Activated CD4-positive, CD25-positive, alpha-beta regulatory T cell treated with anti-CD3 and anti-CD28 coated beads, Interleukin-2, amount 50 U/mL, for 24 hours (primary cell): ENCODE measurements at places on chromosomes 16 and 17.

DNA sequence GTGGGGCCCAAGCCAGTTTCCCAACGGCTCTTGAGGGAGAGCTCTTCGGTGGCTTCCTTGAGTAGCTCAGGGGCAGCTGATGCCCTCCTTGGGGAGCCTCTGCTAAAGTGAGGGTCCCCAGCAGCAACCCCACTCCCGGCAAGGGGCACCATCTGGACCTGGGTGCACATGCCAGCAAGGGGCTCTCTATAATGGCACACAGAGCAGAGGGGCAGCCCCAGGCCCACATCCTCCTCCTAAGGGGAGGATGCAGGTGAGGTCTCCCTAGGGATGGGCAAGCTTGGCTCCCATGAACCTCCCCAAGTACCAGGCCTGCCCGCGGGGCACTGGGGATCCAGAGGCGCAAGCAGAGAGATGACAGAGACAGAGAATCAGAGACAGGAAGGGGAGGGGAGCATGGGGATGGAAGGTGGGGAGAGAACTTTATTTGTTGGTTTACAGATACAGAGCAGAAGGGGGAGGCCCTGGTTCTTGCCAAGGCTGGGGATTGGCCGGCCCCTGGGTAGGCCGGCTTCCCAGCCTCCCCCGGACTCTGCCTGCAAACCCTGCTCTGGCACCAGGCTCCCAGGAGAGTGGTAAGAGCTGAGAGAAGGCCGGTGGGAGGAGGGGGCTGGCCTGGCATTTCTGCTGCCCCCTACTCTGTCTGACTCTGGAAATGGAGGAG, 61.4 kb downstream of the SRCIN1 start:
- ATAC-seq = no peak

DNA sequence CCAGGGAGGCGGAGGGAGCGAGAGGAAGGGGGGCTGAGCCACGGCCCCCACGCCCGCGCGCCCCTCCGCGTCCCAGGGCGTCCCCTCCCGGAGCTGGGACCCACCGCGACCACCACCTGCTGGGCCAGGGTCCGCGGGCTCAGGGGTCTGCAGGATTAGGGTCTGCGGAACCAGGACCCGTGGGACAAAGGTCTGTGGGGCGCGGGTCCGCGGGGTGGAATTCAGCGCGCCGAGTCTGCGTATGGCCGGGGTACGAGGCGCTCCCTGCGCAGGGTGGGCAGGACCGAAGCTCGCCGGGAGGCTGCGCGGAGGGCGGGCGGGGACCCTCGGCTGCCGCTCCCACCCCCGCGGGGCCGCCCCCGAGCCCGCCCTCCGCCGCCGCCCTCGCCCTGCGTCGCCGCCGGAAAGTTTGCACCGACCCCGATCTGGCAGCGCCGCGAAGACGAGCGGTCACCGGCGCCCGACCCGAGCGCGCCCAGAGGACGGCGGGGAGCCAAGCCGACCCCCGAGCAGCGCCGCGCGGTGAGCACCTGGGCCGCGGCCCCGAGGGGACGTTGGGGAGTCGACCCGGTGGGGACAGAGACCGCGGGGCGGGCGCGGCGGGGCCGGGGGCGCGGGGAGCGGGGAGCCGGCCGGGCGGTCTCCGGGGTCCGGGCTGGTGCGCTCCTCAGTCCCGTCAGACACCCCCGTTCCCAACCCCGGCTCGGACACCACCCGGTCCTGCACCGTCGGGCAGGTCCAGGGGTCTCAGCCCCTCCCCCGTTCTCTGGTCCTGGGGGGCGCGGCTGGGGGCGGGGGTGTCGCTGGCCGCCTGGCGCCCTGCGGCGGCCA, at the start of gene GCGR:
GCGR (plus strand) TSS at position 423 of the 831 bp plus-strand sequence. CDS start 4,869 bp downstream, outside the sequence.
- ATAC-seq = no peak

GRCh38 chr17:56289321-56289720, 136.0 kb downstream of the ANKFN1 start:
- ATAC-seq = no peak

- ATAC-seq = no peak
Observed at GRCh38 chr17:76085066-76085730, 6.2 kb downstream of the ZACN start.

- no peak for ATAC-seq
Observed at GRCh38 chr16:73909529-73910035, 387.0 kb upstream of the PSMD7 start.

DNA sequence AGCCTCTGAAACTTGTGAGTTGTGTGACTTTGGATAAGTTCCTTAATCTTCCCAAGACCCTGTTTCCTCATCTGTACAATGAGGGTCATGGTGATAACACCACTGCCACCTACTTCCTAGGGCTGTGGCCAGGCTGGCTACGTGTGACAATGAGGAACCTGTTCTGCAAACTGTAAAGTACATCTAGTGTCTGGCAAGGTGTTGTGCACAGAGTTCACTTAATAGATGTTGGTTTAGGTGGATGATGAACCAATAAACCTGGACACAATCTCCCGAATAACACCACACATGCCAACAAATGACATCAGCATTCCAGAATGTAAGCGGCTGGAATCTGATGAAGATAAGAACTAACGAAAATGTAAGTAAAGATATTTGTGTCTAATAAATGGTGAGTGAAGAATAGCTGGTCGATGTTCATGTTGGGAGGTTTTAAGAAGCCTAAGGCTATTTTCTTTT, 82.3 kb downstream of the MARCHF10 start:
- no peak for ATAC-seq

- no peak for ATAC-seq
Observed at GRCh38 chr16:4349332-4349731, 1.8 kb downstream of the PAM16 start.

- ATAC-seq = no peak
Observed at GRCh38 chr17:50697663-50698272, 9.9 kb downstream of the ANKRD40 start.

- ATAC-seq = peak; percentile 38
Observed at GRCh38 chr16:19502395-19503131, 19.3 kb downstream of the GDE1 start.

- ATAC-seq = no peak
Observed at GRCh38 chr16:87491522-87492290, 1.1 kb downstream of the ZCCHC14 start.

- ATAC-seq = peak; percentile 48
Observed at GRCh38 chr16:23466162-23466885, 13.3 kb upstream of the COG7 start.

- no peak for ATAC-seq
Observed at GRCh38 chr16:89334988-89335802, 117.7 kb downstream of the ZNF778 start.

GRCh38 chr17:63929860-63930766, 2.0 kb downstream of the CD79B start:
- no peak for ATAC-seq

DNA sequence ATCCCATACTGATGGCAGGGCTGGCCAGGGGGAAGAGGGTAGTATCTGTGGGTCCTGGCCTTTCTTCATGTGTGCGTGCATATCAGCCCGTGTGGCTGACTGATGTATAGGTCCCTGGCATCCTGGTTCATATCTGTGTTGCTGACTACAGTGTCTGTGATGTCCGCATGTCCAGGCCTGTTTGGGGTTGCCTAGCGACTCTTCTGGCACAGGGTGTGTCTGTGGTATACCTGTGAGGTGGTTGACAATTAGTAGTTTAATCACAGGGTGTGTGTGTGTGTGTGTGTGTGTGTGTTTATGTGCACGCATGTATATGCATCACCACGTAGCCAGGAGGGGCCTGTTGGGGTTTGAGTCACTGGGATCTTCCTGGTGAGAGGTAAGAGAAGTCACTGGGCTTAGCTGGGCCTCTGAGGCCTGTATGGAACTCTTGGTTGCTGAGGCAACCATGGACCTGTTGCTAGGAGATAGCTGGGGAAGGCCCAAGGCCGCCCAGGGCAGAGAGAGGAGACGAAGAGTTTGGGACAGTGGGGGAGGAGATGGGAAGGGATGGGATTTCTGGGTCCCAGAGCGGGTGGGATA, 603 bp upstream of the TMEM95 start:
- ATAC-seq = no peak

DNA sequence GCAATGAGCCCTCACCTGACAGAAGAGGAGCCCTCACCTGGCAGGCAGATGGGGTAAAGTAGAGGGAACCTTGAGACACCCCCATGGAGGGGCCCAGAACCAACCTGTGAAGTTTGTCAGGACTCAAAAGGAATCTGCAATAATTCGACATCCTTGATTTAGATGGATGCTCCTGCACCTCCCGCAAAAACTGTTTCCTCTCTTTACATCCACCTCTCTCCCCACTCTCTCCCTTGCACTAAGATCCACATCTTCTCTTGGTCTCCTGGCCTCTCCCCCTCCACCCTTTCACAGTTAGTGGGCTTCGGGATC, 34.9 kb upstream of the RBFOX3 start:
- ATAC-seq = no peak
